ENCODE measurements at places on chromosomes 12 and 14. TPM values are rescaled to one million over a fixed set of nuclear protein-coding genes. Genes with fewer than 3 reads are reported as not detected.

- no peaks in the 10 kb centered on the region for H3K27me3 ChIP-seq
- H3K27ac ChIP-seq, result no peak overlapping the region
- no peaks in the 10 kb centered on the region for H3K36me3 ChIP-seq
- peaks cover 2% of the 10 kb centered on the region for H3K4me1 ChIP-seq
- no peak overlapping the region for H3K4me3 ChIP-seq
- no peak for DNase-seq
Measured at GRCh38 chr12:49260571-49261363, 4.1 kb upstream of the TUBA1C start.

GRCh38 chr14:61456720-61457119, 135.3 kb downstream of the PRKCH start:
- no peak overlapping the region for H3K4me3 ChIP-seq
- peak; percentile 78 for DNase-seq
- no peaks in the 10 kb centered on the region for H3K27me3 ChIP-seq
- H3K4me1 ChIP-seq, result peaks cover 63% of the 10 kb centered on the region

DNA sequence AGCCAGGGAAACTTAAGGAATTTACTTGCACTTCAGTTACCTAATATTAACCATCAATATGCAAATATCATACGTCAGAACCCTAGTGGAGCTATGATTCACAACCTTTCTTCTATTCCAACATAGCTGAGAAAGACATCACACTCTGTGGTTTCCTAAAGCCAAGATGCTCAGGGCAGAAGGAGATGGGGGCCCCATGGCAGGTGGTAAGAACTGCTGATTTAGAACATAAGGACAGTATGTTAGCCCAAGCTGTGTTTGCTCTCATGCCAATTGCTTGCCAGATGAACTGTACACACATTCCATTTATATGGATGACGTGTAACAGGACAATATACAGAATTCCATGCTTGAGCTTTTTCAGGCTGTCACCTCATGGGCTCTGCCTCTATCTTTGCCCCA, 34.6 kb downstream of the HECTD4 start:
- no peaks in the 10 kb centered on the region for H3K36me3 ChIP-seq
- no peak overlapping the region for H3K4me3 ChIP-seq
- H3K27me3 ChIP-seq, result no peaks in the 10 kb centered on the region
- H3K4me1 ChIP-seq, result no peaks in the 10 kb centered on the region
- no peak overlapping the region for H3K27ac ChIP-seq
- DNase-seq, result no peak

ST8SIA1 gene
- total RNA-seq, result 10.8 TPM

KRT75 gene
- not detected for total RNA-seq

IGF1 gene
- total RNA-seq, result not detected
